ENCODE measurements at places on chromosomes 6 and 20. TPM values are rescaled to one million over a fixed set of nuclear protein-coding genes. Genes with fewer than 3 reads are reported as not detected.

LY6G6D gene
- not detected for total RNA-seq

TRIM31 gene
- not detected for total RNA-seq

GRCh38 chr20:34459209-34459897 is 56.9 kb upstream of the DYNLRB1 start:
- DNase-seq = no peak

DNA sequence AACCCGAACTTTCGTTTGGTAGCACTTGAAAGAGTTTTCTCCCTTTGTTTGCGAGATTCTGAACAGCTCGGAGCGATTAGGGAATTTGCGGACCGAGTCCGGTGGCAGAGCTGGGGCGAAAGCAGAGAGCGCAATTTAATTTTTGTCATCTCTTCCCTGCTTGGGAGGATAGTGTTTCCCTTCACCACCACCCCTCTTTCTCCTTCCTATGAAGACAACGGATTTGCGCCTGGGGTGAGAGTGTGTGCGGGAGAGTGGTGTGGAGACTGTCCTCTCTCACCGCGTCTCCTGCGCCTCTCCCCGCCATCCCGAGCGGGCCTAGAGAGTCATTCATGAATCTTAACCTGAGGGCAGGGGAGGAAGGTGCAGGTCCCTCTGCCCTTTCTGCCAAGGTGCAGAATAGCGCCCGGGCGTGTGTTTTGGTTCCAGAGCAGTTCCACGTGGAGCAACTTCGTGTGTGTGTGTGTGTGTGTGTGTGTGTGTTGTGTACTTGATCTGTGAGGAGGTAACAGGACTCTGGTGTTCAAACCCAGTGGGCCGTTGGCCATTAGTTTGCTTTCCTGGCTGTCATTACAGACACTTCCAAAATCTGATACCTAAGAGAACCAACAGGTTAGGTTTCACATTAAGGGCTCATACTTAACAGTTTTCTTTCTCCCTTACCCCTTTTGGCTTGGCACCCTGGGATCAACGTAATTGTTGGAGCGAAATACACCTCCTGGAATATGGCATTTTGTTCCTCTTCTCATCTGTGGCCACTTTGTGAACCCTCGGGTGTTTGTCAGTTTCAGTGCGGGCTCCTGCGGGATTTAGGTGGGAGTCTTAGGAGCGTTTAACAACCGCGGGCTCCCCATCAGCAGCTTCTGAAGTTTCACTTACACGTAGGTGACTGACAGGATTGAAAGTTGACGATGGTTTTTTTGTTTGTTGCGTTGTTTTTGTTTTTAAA is 1.8 kb downstream of the EYA4 start:
- no peak for DNase-seq

DNA sequence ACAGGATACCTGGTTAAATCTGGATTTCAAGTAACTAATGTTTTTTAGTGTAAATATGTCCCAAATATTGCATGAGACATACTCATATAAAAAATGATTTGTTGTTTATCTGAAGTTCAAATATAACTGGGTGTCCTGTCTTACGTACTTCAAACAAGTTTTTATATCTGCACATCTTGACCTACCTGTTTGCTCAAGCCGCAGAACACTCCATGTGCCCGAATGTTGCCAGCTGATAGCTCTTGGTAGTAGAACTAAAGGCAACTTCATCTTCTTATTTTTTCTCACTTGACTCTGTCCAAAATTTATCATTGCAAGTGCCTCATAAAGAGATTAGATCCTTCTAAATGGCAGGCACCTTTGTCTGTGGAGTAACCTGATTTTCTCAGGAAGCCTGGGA is 39.1 kb upstream of the KLHL31 start:
- no peak for DNase-seq

- no peak for DNase-seq
Observed at GRCh38 chr6:140264431-140264830, 890.0 kb upstream of the CITED2 start.

DNA sequence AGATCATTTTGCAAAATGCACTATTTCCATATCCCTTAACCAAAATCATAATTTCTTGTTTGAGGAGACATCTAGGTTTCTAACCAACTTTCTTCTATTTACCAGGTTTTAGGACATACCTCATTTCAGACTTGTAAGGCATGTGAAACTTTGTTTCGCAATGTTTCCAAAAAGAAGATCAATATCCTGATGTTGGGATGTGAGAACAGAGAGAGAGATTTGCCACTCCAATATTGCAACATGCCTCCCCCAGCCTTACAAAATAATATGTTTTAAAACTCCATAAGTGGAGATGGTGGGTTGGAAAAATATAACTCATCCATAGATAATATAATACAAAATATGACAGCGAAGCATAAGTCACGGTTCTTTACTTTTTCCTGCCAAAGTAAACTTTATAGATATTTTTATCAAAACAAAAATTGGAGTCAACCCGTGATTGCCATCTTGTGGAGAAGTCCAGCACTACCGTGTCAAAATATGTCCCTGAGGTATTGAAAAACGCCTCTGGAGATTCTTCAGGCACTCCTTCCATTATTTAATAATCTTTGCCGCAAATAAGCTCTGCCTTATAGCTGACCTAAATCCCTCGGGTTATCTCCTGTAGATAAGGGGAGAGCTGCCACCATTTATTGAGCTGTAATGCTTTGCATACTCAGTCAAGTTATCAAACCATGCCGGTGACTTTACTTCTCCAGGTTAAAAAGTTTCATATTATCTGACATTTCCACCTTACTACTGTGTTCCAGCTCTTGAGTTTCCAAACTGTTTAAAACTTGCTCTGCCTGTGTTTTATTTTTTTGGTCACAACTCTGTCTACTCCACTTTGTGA is 534.2 kb downstream of the HACE1 start:
- DNase-seq = no peak

GRCh38 chr6:141095308-141095707 is 1037.4 kb upstream of the GJE1 start:
- no peak for DNase-seq

DNA sequence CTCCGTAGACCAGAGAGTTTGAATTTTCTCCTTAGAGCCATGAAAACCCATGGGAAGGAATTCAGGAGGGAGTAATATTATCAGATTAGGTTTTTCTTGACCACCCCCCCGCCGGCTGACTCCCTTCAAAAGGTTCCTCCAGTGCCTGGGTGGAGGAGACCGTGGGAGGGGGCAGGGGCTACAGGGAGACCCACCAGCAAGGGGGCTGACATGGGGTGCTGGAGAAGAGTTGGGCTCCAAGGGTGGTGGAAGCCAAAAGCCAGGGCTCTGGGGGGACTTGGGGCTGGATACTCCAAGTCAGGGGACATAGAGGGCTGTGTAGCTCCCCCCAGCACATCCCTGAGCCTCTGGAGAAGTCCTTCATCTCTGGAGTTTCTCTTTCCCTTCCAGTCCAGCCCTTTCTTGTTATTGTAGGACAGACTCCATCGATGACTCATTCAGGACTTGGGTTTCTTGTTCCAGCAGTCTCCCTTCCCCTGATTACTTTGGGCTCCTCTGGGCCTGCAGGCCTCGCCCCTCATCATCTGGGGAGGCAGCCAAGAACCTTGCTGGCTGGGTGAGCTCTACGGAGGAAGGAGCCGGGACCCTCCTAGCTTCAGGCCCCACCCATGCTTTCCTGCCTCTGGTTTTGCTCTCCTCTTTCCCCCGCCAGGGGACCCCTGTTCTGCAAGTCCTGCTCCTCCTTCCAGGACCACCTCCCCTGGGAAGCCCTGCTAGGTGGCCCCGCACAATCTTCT is 10.5 kb upstream of the KIAA1755 start:
- no peak for DNase-seq

DNA sequence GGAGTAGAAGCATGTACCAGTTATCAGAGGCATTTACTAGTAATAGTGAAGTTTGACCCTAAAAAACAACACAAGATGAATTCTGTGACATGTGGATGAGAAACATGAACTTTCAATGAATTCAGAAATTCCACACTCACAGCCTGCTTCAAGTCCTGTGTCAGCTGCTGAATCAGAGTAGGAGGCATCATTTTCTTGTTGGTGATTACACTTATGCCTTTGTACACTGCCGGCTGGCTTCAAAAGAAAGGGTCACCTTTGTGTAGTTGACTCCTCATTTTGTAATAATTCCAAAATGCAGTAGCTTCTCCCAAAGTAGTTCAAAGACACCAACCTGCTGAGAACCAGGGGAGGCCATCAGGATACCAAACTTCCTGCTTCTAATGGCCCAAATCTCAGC is 165.5 kb downstream of the BACH2 start:
- no peak for DNase-seq
